C1 segment of cervical spinal cord (tissue), 14 donors: ENCODE measurements at places on chromosomes 1 and 21.

DNA sequence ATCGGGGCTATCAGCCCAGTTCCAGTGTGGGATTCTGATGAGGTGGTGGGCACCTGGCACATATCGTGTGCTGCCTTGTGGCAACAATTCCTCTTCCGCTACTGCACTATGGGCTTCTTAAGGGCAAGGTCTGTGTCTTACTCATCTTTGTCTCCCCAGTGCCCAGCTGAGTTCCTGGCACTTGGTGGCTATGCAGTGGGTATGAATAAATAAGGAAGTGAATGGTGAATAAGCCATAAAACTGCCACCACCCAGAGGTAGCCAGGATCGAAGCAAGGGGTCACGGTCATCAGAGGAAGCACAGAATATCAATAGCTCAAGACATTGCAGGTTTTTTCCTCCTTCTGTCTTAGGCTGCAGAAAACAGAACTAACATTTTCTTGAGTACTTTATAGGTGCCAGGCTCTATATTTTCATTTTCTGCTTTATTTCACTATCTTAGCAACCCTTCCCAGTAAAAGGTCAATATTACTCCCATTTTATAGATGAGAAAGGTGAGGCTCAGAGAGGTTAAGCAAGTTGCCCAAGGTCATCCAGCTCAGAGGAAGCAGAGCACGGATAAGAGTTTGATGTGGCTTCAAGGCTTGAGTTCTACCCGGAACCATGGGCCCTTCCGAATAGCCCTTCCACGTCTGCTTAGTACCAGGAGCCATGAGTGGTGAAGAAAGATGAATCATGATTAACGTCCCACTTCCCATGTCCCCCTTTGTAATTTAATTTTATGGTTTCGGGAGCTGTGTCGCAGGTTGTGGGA is 10.2 kb downstream of the C1orf94 start:
- no peak for DNase-seq

DNA sequence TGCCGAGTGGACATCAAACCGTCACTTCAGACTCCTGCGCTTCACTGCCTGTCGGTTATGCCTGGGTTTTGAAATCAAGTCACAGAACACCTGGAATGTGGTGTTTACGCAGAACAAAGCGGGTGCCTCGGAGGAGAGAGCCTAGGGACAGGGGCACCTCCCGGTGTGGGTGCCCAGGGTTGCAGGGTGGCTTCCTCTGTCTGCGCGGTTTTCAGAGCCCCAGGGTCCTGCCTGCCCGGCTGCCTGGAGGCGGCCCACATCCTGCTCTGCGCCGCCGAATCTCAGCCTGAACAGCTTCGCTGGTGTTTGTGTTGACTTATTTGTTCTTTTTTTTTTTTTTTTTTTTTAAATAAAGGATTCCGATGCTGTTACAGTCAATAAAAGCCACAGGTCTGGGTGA is 113.5 kb upstream of the COL6A1 start:
- no peak for DNase-seq

DNA sequence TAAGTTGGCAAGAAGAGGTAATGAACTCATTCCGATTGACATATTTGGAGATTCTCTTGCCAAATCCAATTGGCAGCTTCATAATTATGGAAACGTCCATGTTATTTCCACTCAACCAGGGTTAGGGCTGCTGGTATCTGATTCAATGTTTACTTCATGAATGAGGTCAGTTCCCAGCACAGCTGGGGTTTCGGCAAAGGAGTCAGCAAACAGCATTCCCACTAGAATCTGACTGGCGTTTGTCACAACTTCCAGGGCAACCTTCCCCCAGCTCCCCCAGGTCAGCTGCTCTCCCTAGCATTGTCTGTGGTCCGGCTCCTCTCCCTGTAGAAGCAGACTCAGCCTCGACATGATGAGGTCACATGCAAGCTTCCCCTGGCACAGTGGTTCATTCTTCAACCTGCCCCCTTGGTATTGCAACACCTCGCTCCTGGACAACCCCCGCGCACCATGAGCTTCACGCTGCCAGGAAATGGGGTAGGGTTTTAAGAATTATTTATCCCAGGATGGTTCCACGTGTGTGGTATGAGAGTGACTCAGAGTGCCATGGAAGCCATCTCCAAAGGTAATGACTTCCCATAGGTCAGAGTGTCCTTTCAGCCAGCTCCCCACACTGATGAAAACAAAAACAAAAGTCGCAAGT is 100.7 kb upstream of the SLC25A33 start:
- DNase-seq: peak; percentile 71

- DNase-seq: no peak
These were observed 4.6 kb downstream of the KRTAP10-12 start for GRCh38 chr21:44701541-44701940.

GRCh38 chr1:209850342-209850979 is 22.7 kb downstream of the UTP25 start:
- no peak for DNase-seq
